ENCODE measurements at places on chromosomes 16 and 17.

DNA sequence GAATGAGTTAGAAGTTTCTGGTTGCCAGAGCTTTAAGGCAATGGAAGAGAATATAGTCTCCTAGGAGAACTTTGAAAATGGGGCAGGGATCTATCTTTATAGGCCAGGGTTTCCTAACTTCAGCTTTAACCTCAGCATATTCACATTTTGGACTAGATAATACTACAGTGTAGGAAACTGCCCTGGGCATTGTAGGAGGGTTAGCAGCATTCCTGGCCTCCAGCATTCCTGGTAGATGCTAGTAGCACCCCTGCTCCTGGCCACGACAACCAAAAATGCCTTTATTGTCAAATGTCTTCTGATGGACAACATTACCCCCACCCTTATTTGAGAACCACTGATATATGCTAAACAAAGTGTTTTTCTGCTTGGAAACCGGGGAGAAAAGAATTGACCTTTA, 27.8 kb upstream of the MYO18A start:
- no peak for DNase-seq

DNA sequence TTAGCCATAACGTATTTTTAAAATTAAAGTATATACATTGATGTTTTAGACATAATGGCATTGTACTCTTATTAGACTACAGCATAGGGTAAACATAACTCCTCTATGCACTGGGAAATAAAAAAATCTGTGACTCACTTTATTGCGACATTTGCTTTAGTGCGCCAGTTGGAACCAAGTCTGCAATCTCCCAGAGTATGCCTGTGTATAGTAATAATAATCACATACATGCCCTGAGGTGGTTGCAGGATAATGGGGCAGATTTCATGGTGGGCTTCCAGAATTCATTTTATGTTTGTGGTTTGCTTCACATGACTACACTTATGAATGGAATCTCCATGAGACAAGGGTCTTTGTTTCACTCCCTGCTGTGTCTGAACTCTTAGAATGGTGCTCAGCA, 66.9 kb upstream of the N4BP1 start:
- no peak for DNase-seq

- DNase-seq = no peak
Measured at GRCh38 chr17:56678249-56679114, 85.0 kb downstream of the NOG start.

- no peak for DNase-seq
Measured at GRCh38 chr17:45437465-45438283, 5.0 kb upstream of the ARHGAP27 start.

GRCh38 chr17:4499431-4500190, 930 bp downstream of the SPNS2 start:
- no peak for DNase-seq

DNA sequence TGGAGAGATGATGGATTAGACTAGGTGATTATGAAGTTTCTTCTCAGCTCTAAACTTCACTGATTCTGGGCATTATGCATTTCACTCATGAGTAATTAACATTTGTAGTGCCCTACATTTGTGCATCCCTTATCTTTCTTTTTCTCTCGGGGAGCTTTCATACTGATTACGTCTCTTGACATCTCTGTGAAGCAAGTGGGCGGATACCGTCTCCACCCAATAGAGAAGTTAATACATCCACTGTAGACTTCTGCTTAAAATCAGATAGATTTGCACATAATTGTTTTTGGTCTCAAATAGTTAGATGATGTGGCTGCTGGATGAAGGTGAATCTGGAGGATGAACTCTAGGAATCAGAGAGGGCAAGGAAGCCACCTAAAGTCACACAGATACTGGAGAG, 653.6 kb upstream of the EEF2KMT start:
- DNase-seq = no peak

GRCh38 chr16:82040296-82040695, 5.2 kb downstream of the HSD17B2 start:
- no peak for DNase-seq

DNA sequence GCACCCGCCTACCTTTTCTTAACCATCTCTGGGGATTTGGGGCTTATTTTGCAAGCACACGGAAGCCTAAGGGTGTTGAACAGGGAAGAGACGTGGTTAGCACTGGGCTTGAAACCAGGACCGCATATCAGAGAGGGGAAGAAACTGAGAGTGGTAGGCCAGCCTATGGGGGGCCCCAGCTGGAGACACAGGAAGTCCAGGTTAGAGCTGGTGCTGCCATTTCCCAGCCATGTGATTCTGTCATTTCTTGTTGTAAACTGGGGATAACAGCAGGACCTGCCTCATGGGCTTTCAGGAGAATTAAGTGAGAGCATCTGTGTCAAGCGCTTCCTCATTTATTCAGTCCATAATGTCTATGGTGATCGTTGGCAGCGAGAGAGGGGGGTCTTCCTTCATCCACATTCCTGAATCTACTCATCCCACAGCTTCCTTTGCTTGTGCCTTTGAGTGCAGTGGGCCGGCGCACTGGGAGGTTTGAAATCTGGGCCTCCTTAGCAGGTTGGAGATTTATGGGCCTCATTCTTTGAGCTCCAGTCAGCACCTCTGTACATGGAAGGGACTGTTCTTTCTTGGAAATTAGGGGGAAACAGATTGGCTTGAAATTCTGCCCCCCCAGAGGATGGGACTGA, 20.1 kb downstream of the NKD1 start:
- DNase-seq = no peak

DNA sequence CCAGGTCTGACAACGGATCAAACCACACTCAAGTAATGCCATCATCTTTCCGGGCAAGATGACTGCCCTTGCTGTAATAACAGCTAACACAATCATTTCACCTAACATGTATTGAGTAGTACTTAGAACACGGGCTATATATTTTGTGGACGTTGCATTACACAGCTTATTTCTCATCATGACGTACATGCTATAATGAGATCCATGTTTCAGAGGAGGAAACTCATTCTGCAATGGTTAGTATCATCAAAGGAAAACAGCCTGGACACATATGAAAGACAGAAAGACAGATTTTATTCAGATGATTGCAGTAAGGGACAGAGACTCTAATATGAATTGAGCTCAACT, 446.7 kb downstream of the HS3ST3B1 start:
- DNase-seq = no peak

DNA sequence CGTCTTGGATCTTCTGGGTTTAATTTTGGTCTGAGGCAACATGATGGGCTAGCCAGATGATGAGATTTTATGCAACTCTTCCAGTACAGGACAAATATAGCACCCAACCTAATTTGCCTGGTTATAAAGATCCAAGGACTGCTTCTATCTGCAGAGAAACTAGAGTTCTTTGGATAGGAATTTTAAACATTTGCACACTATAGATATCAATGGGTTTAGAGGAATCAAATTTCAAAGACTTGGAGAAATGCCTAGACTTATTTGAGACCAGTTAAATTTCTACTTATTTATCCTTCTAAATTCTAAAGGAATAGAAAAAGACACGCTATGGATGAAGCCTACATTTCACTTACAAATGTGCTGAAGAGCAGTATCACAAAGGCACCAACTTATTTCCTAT, 12.6 kb downstream of the PMFBP1 start:
- DNase-seq = no peak
